Right atrium auricular region (tissue), 2 donors: ENCODE measurements at places on chromosomes 5 and 9.
A peak's percentile ranks its signal among the peaks of the same experiment; 100 is the strongest.

- no peak for DNase-seq
These were observed 381.1 kb upstream of the ACTBL2 start for GRCh38 chr5:57863661-57864060.

DNA sequence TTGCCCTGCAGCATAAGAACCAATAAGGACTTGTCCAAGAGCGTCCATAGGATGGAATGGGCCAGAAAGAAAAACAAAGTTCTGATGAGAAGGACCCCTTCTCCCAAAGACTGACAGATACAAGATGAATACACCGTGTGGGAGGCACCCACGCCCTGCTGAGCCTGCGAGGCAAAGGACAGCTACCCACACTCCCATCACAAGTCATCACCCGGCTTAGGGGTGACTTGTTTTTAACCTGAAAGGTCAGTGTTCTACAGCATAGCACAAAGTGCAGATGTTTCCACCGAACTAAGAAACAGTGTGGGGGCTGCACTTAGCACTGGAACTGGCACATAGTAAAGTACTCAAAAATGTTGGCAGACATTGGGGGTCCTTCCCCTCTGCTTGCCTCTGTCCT lies 13.9 kb downstream of the TNIP1 start:
- DNase-seq = no peak

DNA sequence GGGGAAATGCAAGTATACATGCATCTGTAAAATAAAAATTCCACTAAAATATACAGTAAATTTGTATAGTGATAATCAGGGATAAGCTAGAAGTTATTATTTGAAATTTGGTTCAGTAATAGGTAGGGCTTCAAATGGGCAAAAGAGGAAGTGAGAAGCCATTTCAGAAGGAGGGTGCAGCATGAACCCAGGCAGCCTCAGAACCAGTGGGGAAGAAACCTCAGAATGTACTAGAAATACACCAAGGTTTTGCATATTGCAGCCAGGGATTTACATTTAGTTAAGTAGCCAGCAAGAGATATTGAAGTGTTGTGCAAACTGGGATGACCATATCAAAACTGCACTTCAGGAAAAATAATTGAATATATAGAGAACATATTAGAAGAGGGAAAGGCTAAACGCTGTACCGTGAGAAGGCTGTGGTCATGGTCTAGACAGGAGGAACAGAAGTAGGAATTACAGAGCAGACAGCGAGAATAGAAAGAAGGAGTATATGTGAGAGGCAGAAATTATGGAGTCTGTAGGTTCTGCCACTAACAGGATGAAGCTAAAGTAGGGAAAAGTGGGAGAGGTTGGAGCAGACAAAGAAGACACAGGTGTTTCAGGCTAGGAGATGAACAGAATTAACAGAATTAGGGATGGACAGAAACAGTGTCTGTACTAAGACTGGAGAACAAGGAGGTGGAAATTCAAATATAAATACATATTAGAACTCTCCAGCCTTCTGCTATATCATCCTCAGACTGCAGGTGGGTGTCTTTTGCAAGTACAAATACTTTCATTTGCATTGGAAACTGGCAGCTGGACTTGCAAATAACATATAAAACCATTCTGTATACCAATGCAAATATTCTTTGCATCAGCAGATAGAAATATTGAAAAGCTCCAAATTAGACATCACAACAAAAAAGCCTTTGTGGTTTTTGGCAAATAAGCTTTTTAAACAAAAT lies 335.6 kb downstream of the ZNF608 start:
- no peak for DNase-seq

- no peak for DNase-seq
These were observed 446.8 kb downstream of the CCDC171 start for GRCh38 chr9:15999422-16000339.

DNA sequence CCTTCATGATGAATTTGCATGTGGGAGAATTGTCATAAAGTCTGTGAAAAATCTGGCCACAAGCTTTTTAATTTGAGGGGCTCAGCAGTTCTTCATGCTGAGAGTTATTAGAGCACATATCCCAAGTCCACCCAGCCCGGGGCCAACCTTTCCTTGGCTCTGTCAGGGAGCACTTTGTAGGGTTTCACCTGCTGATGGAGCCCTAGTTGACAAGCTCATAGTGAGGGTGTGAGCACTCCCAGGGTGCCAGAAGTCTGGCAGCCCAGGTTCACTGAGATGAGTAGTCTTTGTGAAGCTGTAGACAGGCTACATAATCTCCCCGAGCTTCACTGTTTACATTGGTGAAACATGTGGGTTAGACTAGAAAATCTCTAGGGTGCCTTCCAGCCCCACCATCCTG lies 97.2 kb upstream of the NREP start:
- no peak for DNase-seq

DNA sequence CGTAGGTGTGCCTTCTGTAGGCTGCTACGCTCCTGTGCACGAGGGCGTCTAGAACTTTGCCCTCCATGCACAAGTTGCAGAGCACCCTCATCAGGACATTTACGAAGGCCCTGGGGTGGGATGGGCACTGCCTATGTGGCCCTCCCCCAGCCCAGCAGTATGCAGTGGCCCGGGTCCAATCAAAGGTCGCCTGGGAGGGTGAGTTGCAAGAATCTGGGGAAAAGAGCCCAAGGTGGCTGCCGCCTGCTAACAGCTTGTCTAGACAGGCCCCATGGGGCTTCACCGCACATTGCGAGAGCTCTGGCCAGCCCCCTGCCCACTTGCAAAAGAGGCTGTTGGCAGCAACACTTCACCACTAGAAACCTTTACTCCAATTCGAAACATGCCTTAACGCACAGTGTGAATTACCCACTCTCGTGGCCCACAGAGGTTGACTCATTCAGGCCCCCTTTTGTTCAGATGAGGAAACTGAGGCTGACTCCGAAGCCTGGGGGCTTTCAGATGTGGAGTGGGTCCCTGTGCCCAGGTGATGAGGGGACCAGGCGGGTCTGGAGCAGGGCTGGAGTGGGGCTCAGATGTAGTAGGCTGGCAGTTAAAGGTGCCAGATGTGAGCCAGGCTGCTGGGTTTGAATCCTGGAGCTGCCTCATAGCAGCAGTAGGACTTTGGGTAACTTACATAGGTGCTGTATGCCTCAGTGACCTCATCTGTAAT lies 31.8 kb upstream of the IL17B start:
- DNase-seq = no peak

- DNase-seq = no peak
These were observed 19.3 kb downstream of the BICD2 start for GRCh38 chr9:92745331-92745730.

GRCh38 chr9:81540142-81540710 lies 149.1 kb downstream of the TLE1 start:
- no peak for DNase-seq

- no peak for DNase-seq
These were observed 234.2 kb upstream of the IRX2 start for GRCh38 chr5:2985718-2986117.

DNA sequence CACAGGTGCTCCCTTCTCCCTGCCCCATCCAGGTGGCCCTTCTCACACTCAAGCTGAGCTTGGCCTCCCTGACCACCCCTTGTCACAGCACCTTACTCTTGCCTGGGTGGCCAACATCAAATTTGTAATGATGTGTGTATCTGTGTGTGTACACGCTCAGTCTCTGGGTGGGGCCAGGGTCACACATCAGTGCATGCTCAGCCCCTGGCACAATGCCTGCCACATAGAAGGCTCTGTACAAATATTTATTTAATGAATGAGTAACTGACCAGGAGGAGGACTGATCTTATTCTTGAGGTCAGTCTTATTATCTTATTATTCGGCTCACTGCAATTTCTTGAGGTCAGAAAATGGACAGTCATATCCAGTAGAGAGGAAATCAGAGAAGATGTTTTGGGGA lies 41.3 kb upstream of the HAND1 start:
- DNase-seq = no peak

DNA sequence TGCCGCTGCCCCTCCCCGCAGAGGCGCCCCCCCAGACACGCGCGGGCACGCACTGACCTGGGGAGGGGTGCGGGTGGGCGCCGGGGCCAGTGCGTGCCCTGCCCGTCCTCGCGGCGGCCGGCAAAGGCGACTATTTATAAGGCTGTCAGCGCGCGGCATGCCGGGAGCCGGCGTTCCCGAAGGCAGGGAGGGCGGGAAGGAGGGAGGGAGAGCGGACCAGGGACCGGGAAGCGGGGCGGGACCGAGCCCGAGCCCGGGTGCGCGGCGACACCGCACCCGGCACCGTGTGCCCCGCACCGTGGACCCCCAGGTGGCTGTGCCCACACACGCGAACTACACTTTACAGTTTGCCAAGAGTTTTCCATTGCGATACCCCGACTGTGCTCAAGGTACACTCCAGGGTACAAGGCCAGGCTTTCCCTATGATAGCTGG lies at the start of gene AK1:
Gene AK1, minus strand, starts transcription at position 110 of the 433 bp plus-strand sequence. CDS start 3,058 bp downstream, outside the sequence.
- DNase-seq = peak; percentile 84

- peak; percentile 61 for DNase-seq
These were observed 171.1 kb downstream of the SAXO1 start for GRCh38 chr9:18861609-18862544.

- no peak for DNase-seq
These were observed 2.4 kb downstream of the SMIM15 start for GRCh38 chr5:61159836-61160235.

- no peak for DNase-seq
These were observed 239.7 kb downstream of the GADD45G start for GRCh38 chr9:89844535-89844934.

DNA sequence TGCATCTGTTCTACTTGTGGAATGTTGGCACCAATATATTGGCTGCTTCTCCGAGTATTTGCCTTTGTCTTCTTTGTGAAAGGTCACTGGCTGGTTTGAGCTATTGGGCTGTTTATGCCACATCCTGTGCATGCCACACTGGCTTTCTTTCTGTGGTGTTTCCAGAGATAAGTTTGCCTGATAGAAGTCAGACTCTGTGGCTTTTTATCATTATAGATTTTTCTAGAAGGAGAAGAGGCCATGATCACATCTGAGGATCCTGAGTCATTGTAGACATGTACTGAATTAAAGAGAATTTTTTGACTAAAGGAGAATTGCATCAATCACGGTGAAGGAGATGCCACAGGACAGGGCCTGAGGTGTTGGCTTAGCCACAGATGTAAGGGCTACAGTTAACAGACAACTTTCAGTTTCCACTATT lies 26.5 kb upstream of the CDKN2B start:
- DNase-seq = no peak

DNA sequence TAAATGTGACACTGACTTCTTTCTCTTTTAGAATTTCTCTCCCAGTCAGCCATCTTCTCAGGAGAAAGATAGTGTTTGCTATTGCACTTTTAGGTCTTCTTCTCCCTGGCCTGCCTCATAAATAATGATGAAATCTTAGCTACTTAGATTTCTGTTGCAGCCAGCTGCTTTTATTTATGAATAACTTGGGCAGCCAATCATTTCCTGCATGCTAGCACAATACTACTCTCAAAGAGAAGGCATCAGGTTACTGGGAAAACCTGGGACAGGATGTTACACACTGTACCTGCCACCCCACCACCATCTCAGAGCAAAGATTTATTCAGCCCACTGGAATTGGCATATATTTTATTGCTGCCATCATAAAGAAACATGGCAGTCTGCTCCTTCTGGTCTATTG lies 266.6 kb downstream of the PRELID2 start:
- DNase-seq = no peak

GRCh38 chr9:72633966-72634365 lies 112.6 kb downstream of the TMC1 start:
- DNase-seq = no peak

- peak; percentile 72 for DNase-seq
These were observed 29.3 kb downstream of the PRRC2B start for GRCh38 chr9:131423171-131423581.

- no peak for DNase-seq
These were observed 26.7 kb downstream of the F2R start for GRCh38 chr5:76742583-76742982.

- no peak for DNase-seq
These were observed 39.6 kb upstream of the SYNPO start for GRCh38 chr5:150600616-150601490.

GRCh38 chr9:95581900-95582299 lies 65.1 kb upstream of the PTCH1 start:
- no peak for DNase-seq

GRCh38 chr9:101601904-101602765 lies 7.4 kb upstream of the PPP3R2 start:
- no peak for DNase-seq

DNA sequence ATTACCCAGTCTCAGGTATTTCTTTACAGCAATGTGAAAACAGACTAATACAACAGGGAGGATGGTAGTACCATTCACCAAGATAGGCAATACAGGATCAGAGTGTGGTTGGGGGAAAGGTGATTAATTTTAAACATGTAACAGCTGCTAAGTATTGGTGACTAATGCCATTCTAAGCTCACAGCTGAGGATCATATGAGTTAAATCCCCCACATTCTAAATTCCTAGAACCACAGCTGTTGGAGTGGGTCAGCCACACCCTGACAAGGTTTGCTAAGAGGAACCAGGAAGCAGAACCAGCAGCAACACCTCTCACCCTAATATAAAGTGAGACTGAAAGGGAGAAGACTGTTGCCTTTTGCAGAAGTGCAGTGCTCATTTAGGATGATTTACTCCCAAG lies 24.8 kb downstream of the HSPB3 start:
- DNase-seq = no peak

GRCh38 chr5:3284506-3284905 lies 311.1 kb upstream of the IRX1 start:
- no peak for DNase-seq

DNA sequence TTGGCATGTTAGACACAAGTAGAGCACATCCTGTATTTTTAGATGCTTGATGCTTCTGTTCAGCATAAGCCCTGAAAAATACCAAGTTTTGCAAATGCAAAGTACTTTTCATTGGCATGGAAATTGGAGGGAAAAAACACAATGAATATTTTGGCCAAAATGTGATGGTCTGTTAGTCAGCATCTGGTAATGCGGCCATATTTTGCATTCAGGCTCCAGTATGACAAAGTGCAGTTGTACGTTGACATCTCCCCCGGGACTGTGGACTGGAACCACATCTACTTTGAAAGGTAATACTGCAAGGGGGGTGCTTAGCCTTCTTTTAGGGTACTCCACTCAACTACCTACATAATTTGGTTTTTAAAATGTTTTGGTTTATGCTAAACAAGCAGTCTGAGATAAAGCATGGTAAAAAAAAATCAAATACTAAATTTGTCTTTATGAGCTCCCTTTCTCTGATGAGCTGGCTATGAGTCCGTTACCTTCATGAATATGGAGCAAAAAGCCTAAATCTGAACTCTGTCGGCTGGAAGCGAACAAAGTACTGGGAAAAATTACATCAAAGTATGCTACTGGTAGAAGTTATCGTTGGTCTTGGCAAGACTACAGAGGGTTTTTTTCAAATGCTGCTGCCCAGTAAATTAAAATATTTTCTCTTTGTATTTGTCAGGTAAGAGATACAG lies 297.0 kb downstream of the ARHGEF28 start:
- no peak for DNase-seq

DNA sequence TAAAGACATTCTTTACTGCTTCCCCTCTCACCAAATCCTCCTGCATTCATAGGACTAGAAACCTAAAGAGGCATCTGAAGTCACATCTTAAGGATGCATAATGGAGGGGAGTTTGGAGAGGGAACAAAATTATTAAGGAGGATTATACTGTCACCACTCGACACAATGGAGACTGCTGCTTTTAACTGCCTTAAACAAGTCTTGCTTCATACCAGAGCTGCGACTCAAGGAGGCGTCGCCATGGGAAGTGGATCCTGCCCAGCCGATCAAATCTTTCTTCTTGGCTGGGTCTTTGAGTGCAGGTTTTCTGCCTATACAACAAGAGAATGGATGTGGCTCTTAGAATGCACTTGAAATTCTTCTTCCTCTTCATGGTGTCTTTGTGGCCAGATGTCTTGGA lies 66.7 kb upstream of the FOXE1 start:
- peak; percentile 28 for DNase-seq
